NCI-H526 treated with DMSO at 0.1 percent for 48 hours (cell line): ENCODE measurements at places on chromosomes 6 and 20.

GRCh38 chr6:35781290-35781689 lies 471 bp downstream of the CLPSL1 start:
- no peak for DNase-seq

- peak; percentile 11 for DNase-seq
Observed at GRCh38 chr6:7155871-7156579, 48.3 kb downstream of the RREB1 start.

- peak; percentile 83 for DNase-seq
Observed at GRCh38 chr20:42218621-42219374, 600.6 kb upstream of the CHD6 start.

DNA sequence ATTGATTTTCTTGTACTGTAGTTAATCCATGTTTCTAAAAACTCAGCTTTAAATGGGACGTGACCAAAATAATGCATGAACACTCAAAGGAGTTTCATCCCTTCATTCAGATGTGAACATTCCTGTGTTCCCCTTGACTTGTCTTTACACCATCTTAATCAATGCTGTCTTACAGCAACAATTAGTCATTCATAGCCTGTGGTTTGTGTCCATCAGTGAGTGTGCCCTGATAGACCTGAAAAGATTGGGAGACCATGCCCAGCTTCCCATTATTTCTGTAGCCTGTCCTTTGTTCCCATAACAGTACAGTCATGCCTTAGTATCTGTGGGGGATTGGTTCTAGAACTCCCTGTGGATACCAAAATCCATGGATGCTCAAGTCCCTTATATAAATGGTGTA lies 23.9 kb downstream of the NT5E start:
- no peak for DNase-seq

- no peak for DNase-seq
Observed at GRCh38 chr20:48684501-48685041, 143.2 kb downstream of the PREX1 start.

GRCh38 chr6:169189182-169189581 lies 64.5 kb downstream of the THBS2 start:
- DNase-seq, result peak; percentile 62

DNA sequence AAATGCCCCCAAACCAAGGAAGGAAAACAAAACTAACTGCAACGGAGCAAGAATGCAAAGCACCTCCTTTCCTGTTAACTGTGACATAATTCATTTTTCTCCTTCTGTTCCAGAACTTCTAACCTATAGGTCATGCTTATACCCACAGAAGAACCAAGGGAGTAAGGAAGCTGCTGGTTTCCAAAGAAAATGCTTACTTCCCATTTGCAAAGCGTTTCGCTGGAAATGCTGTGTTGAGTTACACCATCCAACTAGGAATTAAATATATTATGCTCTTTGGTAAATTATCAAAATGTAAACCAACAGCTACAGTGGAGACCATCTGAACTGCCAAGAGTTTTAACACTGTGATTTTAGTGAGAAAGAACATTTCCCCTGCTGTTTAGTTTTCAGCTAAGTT lies 42.9 kb downstream of the ATXN1 start:
- no peak for DNase-seq

- no peak for DNase-seq
Observed at GRCh38 chr20:61875221-61875885, 190.3 kb downstream of the TAF4 start.

- no peak for DNase-seq
Observed at GRCh38 chr6:113640051-113640450, 217.1 kb upstream of the MARCKS start.

DNA sequence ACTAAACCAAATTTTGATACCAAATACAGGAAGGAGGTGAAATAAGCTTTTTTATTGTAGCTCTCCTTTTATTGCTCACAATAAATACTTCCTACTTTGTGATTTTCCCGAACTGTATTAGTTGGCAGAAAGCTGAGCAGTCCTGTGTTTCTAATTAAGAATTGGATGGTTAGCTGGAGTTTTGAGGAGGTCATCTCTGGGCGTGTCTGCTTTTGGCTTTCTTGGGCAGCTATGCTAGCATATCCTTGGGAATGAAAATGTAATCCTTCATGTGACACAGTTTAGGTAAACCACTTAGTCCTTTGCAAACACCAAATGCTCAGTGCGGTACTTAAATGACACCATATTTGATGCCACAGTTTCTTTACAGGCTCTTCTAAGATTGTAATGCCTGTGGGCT lies 67.5 kb downstream of the MTHFD1L start:
- DNase-seq, result no peak

DNA sequence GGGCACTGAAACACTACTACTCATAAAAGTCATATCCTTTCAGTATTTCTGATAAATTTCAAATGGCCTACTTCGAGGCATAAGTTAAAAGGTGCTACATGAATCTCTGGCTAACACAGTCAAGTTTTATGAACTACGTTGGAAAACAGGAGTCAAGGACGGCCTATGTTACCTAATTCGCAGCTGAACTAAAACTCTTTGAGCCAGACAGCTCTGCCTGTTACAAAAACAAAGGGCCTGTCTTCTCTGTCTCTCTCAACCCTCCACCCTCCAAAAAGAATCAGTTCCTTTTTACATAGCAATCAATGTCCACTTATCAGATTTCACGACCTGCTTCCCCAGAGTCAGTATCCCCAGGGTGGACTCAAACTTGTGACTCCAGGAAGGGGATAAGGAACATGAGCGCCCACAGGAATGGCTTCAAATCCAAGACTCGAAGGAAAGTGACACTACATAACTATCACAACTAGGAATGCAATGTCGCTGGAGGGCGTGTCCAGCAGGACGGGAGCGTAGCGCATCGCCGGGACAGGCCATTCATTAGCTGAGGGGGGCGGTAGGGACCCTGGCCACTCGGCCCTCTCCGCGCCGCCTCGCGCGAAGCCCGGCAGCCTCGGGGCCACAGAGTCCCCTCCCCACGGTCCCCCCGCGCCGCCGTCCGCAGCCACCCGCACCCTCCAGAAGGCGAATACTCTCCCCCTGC lies 591 bp downstream of the IBTK start:
- peak; percentile 69 for DNase-seq

DNA sequence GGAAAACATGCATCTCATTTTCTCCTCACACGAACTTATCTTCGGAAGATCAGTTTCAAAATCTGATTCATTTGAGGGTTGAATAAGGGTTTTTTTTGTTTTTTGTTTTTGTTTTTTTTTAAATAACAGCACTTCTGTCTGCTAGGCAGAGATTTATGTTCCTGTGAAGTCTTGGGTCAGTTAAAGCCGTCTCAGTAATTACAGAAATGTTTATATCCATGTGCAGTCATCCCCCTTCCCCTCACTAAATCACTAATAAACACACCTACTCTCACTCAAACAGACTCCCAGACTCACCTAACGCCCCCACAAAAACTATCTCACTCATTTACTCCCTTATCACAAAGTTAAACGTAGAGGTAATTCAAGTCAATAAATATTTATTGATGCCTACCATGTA lies 214.2 kb upstream of the SUPT3H start:
- no peak for DNase-seq

DNA sequence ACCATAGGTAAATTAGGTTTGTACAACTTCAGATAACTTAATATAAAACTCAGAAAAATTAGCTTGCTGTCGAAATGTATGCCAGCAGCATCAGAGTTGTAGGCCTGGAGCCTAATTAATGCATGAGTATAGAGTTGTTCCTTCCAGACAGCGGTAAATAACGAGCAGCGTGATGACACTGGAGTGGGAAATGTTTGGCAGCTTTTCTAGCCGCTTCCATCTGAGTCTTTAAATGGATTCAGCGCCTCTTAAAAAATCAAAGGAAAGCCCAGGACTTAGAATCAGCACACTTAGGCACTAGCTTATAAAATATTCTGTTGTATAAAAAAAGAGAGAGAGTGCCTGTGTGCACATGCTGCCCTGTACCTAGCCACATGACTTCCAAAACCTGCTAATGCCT lies 43.7 kb upstream of the SYNJ2 start:
- DNase-seq, result no peak

GRCh38 chr6:100163035-100163434 lies 169.0 kb upstream of the MCHR2 start:
- DNase-seq, result no peak
